ENCODE measurements at places on chromosomes 2 and 18. TPM values are rescaled to one million over a fixed set of nuclear protein-coding genes. Genes with fewer than 3 reads are reported as not detected.

The ZAP70 gene
- total RNA-seq = not detected

The NT5C1B gene
- total RNA-seq = not detected

The CNDP1 gene
- total RNA-seq = not detected

DNA sequence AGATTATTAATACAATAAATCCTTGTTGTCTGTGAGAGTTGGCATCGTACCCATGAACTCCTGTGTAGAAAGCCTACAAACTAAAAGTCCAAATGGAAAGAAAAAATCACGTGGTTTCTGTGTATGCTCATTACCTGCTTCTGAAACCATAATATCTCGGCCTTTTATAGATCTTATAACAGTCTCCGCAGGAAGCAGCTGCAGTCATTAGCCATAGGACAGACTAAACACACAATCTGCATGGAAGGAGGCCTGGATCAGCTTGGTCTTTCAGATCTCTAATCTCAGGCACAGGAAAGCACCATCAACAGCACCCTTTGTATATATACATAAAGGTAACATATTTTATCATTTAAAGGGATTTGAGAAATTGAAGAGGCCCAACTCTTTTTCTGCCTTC, 508.9 kb upstream of the TCF4 start:
- no peak for DNase-seq

GRCh38 chr18:31596081-31596872, 4.6 kb downstream of the TTR start:
- no peak for DNase-seq

DNA sequence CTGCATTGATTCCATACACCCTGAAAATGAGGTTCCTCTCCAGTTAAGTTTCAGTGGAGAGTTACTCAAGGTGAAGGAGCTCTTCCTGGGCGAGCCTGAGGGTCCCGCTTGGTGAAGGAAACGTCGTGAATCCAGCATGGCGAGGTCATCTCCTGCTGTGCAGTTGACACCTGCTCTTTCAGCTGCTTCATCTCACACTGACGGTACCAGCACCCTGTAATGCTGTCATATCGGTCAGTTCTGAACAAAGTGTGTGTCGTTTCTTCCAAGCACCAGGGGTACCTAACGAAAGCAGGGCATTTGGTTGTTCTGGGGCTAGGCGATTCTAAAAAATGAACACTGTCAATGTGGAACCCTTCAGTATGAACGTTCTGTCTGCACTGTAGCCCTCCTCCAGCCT, 52.6 kb downstream of the ITGB1BP1 start:
- no peak for DNase-seq

DNA sequence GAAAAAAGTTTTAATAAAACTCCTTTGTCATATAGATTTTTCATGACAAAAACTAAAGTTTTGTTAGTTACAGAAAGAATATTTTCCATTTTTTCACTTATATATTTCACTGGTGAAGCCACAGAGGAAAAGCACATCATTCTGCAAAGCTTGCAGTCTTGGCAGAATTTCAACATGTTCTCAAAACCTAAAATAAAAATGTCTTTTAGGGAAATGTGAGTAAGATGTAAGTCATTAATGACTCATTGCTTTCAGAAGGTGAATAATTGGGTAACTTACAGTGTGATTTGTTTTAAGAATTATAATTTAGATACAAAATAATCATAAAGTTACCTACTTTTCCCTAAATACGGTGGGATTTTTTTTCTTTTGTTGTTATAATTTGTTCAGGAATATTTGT, 43.4 kb upstream of the TNFRSF11A start:
- peak; percentile 49 for DNase-seq

DNA sequence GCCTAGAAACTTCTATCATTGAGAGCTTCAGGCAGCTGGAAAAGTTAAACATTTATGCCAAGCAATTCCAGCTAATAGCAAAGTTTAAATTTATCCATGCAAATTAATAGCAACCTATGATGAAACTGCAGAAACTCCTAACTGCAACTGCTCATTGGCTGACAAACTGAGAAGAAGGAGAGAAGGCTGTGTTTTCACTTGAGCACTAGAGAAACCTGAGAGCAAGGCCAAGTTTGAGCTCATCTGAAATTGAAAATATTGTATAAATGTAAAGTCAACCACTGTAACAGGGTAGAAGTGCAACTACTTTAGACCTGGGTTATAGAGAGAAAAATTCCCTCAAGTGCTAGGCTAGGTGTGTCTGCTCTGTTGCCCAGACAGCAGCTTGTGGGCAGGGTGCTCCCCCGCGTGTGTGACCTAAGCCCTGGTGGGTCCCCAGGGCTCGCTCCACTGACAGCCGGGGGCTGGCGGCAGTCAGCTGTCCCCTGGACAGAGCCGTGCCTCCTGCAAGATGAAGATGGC, 50.2 kb downstream of the CABYR start:
- DNase-seq = no peak

GRCh38 chr2:239927424-239927981, 97.6 kb downstream of the NDUFA10 start:
- DNase-seq = peak; percentile 19

- no peak for DNase-seq
These were observed 21.7 kb upstream of the UGP2 start for GRCh38 chr2:63819765-63820717.
